Renal cortex interstitium (tissue), 15 donors: ENCODE measurements at places on chromosomes 6 and 20. TPM values are rescaled to one million over a fixed set of nuclear protein-coding genes. Genes with fewer than 3 reads are reported as not detected.

- DNase-seq = no peak
Observed at GRCh38 chr20:61784801-61785566, 280.7 kb downstream of the TAF4 start.

GRCh38 chr6:82088978-82089771 is 158.4 kb downstream of the IBTK start:
- no peak for DNase-seq

GRCh38 chr6:169469028-169469427 is 215.4 kb upstream of the THBS2 start:
- no peak for DNase-seq

DNA sequence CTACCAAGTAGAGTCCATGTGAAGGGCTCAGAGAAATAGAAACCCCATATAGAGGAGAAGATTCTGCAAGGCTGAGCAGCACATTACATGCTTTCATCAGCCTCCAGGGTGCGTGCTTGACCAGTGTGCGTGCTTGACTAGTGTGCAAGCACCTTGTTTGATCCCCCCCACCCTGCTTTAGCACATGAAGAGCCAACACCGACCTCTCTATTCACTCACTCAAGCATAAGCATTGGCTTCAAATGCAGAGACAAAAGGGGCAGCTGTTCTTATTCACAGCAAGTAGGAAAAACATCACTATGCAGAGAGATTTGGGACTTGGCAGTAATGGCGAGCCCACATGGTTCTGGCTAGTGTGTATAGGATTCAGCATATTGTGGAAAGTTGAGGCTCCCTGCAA is 278.7 kb upstream of the RNF217 start:
- DNase-seq = no peak

GRCh38 chr6:65566117-65566516 is 140.9 kb downstream of the EYS start:
- DNase-seq = no peak

HLA-DQA1 gene
- 2.8 TPM for polyA plus RNA-seq

GRCh38 chr6:37700620-37700973 is 2.9 kb upstream of the MDGA1 start:
- DNase-seq = no peak

GRCh38 chr20:44135012-44135412 is 52.0 kb downstream of the JPH2 start:
- DNase-seq = no peak

- no peak for DNase-seq
Observed at GRCh38 chr6:30562470-30563425, 5.7 kb downstream of the PRR3 start.

DNA sequence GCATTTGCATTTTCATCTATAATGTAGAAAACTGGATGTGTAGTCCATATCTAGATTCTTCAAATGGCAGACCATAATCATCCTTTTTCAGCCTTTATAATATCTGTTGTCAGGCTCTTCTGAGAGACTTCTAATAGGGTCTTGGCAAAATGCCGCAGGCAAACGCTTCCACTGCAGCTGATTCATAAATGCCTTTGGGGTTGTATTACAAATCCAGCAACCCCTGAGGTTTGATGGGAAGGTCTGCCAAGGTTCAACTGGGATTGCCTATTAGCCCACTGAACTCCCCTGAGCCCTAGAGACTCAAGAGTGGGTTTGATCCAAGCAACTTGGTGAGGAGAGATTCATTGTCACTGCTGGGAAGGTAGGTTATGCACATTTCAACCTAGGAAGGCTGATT is 365.2 kb upstream of the POU3F2 start:
- no peak for DNase-seq

DNA sequence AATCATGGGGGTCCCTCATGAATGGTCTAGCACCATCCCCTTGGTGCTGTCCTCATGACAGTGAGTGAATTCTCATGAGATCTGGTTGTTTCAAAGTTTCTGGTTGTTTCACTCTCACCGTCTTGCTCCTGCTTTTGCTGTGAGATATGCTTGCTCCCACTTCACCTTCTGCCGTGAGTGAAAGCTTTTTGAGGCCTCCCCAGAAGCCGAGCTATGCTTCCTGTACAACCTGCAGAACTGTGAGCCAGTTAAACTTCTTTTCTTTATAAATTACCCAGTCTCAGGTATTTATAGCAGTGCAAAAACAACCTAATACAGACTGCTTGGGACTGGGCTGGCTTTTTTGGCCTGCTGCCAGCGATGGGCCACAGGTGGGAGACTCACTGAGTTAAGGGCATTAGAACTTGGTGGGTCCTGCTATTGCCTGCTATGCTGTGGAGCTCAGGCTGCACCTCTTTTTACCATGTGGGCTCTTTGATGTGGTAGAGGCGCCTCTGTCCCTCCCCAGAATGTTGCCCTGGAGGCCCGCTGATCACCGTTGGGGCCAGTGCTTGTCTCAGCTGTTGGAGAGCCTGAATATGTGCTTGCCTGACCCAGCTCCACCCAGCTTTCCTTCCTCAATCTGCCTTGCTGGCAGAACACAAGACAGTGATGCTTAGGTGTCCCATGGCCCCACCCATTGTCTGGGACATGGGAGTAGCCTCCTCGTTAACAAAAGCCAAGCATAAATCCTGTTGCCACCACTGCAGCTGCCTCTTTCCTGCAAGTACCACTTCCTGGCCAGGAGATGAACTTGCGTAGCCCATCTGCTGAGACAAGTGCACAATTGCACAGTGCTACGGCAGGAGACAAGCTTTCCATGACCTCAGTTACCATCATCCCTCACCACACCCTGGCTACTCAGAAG is 47.1 kb downstream of the IGF2R start:
- DNase-seq = no peak

DNA sequence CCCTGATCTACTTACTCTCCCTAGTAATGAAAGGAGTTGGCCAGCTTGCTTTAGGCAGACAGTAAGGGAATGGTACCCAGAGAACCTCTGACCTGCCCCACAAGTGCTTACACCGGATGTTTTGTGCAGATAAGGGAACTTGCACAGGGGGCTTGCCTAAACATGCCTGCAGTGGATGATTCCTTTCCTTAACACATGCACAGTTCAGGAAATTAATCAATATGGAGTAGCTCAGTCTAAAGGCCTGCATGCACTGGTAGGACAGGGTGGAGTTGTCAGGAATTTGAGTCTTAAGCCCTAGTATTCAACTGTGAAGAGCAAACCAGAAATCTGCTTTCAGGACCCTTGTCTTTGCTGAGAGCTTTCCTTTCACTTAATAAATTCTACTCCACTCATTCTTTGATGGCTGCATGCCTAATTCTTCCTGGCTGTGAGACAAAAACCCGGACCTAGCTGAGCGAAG is 3.9 kb upstream of the TRIM38 start:
- DNase-seq = no peak

MYLK4 gene
- 1.5 TPM for polyA plus RNA-seq

DNA sequence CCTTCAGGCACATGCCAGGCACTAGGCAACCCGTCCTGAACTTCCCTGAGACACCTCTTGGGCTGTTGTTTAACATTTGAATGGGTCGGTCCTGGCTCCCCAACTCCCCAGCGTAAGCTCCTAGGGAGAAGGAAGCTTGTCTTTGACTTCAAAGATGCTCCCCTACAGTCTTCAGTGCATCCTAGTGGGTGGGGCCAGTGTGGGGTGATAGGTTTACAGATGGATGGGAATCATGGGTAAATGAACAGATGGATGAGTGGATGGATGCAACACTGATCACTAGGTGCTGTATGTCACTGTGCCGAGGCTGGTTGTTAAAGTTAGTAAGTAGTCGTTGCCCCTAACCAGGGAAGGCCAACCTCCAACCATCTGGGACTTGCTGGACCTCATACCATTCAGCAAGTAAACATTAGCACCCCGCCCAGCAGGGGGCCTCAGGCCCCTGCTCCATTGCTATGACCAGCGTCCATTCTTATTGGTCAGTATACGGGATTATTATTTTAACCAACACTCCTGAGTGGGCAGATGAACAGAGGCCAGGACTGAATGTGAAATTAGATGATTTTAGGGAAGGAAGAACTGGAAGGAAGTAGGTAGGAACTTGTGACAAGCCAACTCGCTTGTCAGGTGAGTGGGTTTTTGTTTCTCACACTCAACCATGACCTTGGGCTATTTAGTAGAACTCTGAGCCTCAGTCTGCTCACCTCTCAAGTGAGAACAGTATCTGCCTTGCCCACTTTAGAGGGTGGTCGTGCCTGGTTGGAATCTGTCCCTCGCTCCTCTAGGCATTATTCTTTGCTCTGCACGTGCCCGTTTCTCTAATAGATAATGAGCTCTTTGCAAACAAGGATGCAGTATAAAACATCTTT is 82.9 kb upstream of the FOXP4 start:
- DNase-seq = no peak

DNA sequence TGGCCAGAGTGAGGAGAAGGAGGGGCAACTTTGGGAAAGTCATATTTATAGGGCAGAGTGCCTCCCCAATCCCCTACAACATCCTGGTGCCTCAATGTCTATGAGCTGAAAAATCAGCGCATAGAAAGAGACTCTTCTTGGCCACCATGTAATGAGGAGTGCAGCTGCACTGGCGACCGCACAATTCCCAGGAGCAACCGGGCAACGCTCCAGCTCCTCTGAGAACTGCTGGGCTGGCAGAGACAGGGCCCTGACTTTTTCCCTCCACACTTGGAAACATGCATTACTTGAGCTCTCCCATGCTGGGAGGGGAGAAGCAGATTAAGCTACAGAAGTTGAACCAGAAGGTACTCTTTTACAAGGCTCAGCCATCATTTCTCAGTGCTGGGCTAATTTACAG is 31.4 kb upstream of the MARCKS start:
- no peak for DNase-seq

DNAH8 gene
- 0.39 TPM for polyA plus RNA-seq

DNA sequence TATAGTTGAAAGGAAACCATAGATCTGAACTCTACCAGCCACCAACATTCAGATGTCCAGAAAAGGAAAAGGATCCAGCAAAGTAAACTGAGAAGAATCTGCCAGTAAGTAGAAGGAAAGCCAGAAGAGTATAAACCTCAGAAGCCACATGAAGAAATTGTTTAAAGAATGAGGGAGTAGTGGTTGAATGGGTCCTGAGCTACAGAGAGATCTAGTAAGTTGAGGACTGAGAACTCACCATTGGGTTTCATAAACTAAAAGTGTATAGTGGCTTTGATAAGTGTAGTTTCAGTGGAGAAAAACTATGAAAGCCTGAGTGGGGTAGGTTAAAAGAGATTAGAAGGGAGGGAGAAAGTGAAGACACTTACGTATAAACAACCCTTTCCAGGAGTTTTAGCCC is 32.0 kb upstream of the SUMO4 start:
- no peak for DNase-seq

CLPSL1 gene
- 0.57 TPM for polyA plus RNA-seq

PLN gene
- 2.8 TPM for polyA plus RNA-seq

LEMD2 gene
- polyA plus RNA-seq = 66.1 TPM

DNA sequence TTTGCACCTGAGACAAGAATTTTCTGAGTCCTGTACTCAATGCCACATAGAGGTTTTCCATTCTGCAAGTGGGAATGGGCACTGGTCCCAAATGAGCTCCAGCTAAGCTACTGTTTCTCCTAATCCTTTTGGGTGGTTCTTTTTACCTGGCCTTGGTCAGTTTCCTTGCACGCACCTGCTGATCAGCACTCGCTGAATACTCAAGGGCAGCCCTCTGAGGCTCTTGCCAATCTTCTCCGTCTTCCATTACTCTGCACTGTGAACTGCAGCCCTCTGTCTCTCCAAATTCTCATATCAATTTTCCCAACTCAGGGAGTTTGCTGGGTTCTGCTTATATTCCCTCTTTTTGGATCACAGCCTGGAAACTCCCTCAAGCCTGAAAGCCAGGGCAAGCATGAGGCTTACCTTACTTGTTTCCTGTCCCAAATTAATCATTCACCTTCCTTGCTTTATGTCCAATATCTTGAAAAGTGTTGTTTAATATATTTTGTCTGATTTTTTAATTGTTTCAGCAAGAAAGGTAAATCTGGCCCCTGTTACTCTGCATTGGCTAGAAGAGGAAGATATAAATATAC is 138.0 kb upstream of the TBX18 start:
- DNase-seq = no peak

DNA sequence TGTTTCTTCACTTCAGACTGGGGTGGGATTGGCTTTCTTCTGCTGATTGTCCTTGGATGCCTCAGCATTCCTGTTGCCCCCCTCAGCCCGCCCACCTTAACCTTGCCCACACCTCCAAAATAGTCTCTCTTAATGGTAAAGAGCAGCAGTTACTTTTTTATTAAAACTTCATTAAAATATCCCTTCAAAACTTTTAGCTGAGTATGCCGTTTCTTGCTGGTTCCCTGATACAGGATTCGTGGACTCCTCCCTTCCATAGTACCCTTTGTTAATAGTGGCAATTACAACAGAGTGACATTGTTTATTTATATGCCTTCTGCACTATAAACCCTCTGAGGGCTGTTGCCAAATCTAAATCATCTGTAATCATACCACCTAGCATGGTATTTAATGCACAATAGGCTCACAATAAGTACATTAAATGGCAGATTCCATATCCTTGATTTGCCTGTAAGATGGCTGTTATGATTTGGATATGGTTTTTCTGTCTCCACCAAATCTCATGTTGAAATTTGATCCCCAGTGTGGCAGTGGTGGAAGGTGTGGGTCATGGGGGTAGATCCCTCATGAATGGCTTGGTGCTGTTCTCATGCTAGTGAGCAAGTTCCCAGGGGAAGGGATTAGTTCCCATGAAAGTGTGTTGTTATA is 3.5 kb upstream of the MOCS1 start:
- DNase-seq = no peak

- no peak for DNase-seq
Observed at GRCh38 chr6:30882759-30883684, 1.3 kb upstream of the DDR1 start.

DNA sequence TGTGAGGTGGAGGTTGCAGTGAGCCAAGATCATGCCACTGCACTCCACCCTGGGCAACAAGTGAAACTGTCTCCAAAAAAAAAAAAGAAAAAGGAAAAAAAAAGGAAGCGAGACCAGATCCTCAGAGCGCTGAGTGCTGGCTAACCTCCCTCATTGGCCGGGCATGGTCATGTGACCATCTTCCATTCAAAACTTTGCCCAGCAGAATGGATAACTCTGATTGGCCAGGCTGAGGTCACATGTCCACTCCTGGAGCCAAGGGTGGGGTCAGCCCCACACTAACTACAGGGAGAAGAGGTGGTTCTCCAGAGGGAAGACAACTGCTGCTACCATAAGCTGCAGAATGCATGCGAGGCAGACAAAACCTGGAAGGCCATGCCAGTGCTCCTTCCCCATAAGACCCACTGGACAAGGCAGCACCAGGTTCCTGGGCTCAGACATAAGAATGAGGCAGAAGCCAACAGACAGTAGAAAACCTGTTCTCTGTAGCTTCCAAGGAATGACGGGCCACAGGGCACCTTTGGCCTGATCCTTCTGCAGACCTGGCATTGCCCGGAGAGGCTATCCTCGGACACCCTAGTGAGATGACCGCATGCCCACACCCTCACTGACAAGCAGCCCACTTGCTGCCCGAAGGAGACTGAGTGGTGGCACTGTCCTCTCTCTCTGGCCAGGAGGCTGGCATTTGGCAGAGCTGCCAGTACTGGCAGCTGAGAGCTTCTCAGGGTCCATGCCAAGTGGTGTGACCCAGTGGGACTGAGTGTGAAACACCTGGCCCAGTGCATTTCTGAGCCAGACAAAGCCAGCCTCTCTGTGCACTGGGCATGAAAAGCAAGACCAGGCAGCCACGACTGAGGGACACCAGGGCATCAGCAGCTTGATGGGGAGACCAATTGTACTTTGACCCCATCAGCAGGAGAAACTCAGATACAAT is 311.9 kb upstream of the SULF2 start:
- DNase-seq = no peak

- DNase-seq = peak; percentile 56
Observed at GRCh38 chr6:161273274-161273751, 548 bp downstream of the AGPAT4 start.
